NAMALWA (cell line): ENCODE measurements at places on chromosomes 7 and 10.

GRCh38 chr7:112124061-112124766 lies 82.0 kb downstream of the DOCK4 start:
- DNase-seq: no peak

DNA sequence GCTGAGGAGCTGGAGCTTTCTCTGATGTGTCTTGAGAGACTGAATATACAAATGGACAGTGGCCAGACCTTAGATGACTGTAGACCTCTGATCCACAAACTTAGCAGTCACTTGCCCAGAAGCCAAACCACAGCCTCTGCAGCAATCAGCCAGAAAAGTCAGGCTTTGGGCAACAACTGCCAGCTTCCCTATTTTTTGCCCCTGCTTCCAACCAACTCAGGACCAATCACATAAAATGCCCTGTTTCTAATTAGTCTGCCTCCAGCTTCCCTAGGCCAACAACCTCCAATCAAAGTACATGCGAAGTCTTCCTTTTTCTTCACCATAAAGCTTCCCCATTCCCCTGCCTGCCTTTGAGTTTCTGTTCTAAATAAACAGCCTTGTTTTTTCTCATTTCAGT lies 37.8 kb upstream of the CACUL1 start:
- DNase-seq: no peak

GRCh38 chr7:64873517-64873916 lies 29.6 kb upstream of the ZNF273 start:
- DNase-seq: no peak

DNA sequence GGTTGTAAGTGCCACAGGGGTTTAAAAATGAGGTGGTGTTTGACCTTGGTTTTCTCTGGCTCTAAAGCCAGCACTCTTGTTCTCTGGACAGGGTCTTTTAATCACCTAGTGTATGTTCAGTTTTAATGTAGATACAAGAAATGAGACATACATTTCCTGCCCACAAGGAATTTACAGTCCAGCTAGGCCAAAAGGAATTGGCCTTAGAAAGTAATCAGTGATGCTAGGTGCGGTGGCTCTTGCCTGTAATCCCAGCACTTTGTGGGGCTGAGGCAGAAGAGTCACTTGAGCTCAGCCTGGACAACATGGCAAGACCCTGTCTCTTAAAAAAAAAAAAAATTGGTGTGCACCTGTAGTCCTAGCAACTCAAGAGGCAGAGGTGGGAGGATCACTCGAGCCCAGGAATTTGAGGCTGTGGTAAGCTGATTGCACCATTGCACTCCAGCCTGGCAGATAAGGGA lies 100.2 kb downstream of the LRMDA start:
- no peak for DNase-seq

GRCh38 chr7:16986755-16987154 lies 105.0 kb upstream of the AGR3 start:
- no peak for DNase-seq

GRCh38 chr7:151648429-151648828 lies 128.7 kb upstream of the RHEB start:
- no peak for DNase-seq

DNA sequence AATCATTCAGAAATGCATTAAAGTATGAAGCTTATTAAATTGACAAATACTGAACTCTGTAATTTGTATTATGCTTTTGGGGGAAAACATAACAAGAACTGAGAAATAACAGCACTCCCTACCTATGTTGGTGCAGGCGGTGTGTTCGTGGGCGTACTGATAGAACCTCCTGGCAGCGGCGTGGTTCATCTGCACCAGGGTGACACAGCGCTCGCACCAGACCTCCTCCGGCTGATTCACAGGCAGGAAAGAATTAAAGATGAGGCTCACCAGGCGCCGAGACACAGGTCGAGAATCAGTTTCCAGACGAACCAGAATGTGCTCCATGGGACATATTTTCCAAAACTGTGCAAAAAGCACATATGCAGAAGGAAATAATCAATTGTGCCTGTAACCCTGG lies 40.2 kb downstream of the NCAPG2 start:
- no peak for DNase-seq

DNA sequence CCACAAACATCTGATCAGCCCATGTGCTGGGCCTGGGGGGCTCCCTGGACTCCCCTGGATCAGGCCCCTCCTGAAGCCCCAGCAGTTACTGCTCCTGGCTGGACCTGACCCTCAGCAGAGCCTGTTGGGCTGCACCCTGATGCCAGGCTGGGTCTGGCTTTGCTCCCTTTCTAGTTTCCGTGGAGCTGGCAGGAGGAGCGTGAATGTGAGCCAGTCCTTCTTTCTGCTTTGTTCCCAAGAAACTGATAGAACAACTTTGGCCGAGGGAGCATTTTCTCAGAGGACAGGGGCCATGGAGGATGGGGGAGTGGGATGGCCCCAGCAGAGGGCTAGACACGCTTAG lies 128.2 kb downstream of the NEURL1 start:
- no peak for DNase-seq

DNA sequence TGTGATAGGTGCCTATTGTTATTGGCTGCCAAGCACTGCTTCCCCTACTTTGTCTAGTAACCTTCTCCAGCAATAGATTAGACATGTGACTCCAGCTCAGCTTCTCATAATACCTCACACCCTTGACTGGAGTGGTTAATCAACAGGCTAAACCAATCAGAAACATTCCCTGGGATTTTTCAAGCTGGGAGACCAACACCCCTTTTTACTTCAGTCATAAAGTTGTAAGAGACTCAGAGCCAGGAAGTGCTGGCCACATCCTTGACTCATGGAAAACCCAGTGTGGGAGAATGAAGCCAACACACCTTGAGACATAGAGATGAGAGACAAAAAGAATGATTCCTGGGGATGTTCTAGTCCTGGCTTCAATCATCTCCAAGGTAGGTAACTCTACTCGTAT lies 62.6 kb upstream of the HECTD2 start:
- no peak for DNase-seq
